Ovary (tissue), 10 donors: ENCODE measurements at places on chromosomes 7 and 10. TPM values are rescaled to one million over a fixed set of nuclear protein-coding genes. Genes with fewer than 3 reads are reported as not detected.

- no peaks in the 10 kb centered on the region for H3K27me3 ChIP-seq
- no peaks in the 10 kb centered on the region for H3K36me3 ChIP-seq
- H3K4me3 ChIP-seq: no peak overlapping the region
- no peaks in the 10 kb centered on the region for H3K4me1 ChIP-seq
- H3K27ac ChIP-seq: no peak overlapping the region
Observed at GRCh38 chr10:35993591-35994515, 351.8 kb upstream of the FZD8 start.

- H3K4me3 ChIP-seq: no peak overlapping the region
- DNase-seq: no peak
- H3K27ac ChIP-seq: no peak overlapping the region
- no peaks in the 10 kb centered on the region for H3K27me3 ChIP-seq
Observed at GRCh38 chr10:110457851-110458250, 39.9 kb upstream of the DUSP5 start.

GRCh38 chr10:51675088-51675487 lies 24.3 kb downstream of the CSTF2T start:
- no peaks in the 10 kb centered on the region for H3K36me3 ChIP-seq
- no peaks in the 10 kb centered on the region for H3K27me3 ChIP-seq
- H3K27ac ChIP-seq: no peak overlapping the region

DNA sequence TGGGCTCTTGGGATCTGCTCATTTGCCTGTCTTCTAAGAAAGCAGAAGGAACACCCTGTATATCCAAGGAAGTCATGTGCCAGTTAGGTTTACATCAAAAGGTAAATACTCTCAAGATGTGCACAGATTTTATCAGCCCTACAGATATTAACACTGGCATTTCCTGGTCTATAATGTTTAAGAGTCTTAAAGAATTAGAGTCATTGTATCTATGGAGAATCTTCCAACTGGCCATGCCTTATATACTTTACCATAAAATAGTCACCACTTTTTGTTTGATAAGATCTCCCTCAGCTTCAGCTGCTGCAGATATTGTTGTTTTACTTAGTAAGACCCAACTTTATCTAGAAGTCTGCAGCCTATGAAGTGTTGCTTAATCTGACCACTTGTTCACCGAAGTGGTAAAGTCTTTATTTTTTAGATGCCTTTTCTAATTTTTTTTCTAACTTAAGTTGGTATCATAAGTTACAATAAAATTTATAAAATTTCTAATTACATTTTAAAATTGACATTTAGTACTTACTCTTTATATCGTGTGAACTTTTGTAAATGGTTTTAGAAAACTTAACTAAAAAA lies 58.5 kb downstream of the CPED1 start:
- H3K4me1 ChIP-seq: peaks cover 3% of the 10 kb centered on the region
- no peaks in the 10 kb centered on the region for H3K27me3 ChIP-seq
- DNase-seq: no peak
- no peaks in the 10 kb centered on the region for H3K36me3 ChIP-seq
- no peak overlapping the region for H3K4me3 ChIP-seq
- peak overlapping the region; percentile 5 for H3K27ac ChIP-seq

GRCh38 chr7:118041251-118041878 lies 142.6 kb upstream of the LSM8 start:
- no peak for DNase-seq
- no peak overlapping the region for H3K27ac ChIP-seq
- H3K27me3 ChIP-seq: no peaks in the 10 kb centered on the region
- no peaks in the 10 kb centered on the region for H3K36me3 ChIP-seq
- no peaks in the 10 kb centered on the region for H3K4me1 ChIP-seq

MYL7 gene
- not detected for total RNA-seq

GRCh38 chr7:39631736-39632308 lies 8.4 kb downstream of the RALA start:
- no peak overlapping the region for H3K27ac ChIP-seq
- no peaks in the 10 kb centered on the region for H3K36me3 ChIP-seq
- DNase-seq: no peak
- no peak overlapping the region for H3K4me3 ChIP-seq

- H3K27ac ChIP-seq: no peak overlapping the region
- DNase-seq: no peak
Observed at GRCh38 chr10:6953271-6953801, 373.3 kb upstream of the PRKCQ start.

GRCh38 chr7:100373261-100373831 lies at the start of gene PILRA:
Gene PILRA (plus strand): TSS chr7:100373487. CDS start chr7:100373657, 170 bp downstream.
- no peak for DNase-seq
- H3K27me3 ChIP-seq: no peaks in the 10 kb centered on the region
- H3K27ac ChIP-seq: no peak within 1 kb of the TSS
- peaks cover 1% of the 10 kb centered on the region for H3K4me1 ChIP-seq
- H3K36me3 ChIP-seq: no peaks in the 10 kb centered on the region

IMMP2L gene
- 32.8 TPM for total RNA-seq

DNA sequence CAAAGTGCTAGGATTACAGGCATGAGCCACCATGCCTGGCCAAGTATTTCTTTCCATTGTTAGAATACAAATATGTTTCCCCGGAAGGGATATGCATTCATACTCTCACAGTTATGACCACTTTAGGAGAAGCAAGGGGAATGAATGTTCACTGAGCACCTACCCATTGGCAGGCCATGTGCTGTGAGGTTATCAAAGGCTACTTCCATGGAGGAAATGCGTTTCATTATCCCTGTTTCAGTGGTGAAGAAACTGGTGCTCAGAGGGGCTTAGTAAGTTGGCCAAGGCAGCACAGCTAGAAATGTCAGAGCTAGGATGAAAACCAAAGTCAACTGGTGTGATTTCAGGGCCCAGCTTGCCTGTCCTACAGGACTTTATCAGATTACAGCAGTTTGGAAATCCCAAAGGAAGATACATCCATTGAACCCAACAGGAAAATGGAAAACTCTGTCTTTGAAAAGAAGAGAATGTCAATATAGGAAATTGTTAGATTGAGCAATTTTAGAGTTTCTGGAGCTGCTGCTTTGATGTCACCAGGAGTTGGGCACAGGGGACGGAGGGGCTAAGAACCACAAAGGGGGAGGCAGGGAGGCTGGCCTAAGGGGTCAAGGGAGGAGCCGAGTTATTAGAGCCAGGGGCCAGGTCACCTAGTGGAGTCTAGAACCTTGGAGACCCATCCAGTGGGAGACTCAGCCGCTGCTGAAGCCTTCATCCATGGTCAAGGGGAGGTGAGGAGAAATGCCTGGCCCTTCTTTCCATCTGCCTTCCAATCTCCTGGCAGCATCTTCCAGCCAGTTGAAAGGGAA lies 319.8 kb downstream of the FRMD4A start:
- H3K4me1 ChIP-seq: no peaks in the 10 kb centered on the region
- no peaks in the 10 kb centered on the region for H3K36me3 ChIP-seq
- no peaks in the 10 kb centered on the region for H3K27me3 ChIP-seq
- no peak overlapping the region for H3K4me3 ChIP-seq
- H3K27ac ChIP-seq: no peak overlapping the region

TAS2R5 gene
- 4.2 TPM for total RNA-seq

DNA sequence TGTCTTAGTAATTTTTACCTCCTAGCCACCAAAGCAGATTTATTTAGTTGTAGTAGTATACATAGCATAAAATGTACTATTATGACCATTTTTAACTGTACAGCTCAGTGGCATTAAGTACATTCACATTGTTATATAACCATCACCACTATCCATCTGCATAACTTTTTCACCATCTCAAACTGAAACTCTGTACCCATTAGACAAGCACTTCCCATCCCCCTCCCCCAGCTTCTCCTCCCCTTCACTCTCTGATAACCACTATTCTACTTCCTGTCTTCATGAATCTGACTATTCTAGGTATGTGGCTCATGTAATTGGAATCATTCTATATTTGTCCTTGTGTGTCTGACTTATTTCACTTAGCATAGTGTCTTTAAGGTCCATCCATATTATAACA lies 71.9 kb downstream of the MRPL32 start:
- peaks cover 3% of the 10 kb centered on the region for H3K4me1 ChIP-seq
- no peak overlapping the region for H3K4me3 ChIP-seq
- no peaks in the 10 kb centered on the region for H3K36me3 ChIP-seq
- H3K27ac ChIP-seq: no peak overlapping the region
- DNase-seq: no peak

DNA sequence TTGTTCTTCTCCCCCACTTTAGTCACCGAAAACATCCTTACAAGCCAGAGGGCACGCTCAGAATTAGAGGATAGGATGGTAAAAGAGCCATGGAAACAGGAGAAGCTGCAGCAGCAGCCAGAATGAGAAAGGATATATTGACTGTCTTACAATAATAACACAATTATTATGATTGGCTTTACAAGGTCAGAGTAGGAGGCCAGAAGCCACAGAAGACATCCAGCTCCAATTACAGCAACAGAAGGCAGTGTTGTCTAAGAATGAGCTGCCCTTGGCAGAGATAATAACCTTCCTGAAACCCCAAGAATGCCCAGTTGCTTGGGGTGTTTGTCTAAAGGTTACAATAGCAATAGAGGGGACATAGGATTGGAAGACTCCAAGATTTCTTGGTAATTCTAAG lies 168.8 kb downstream of the C1GALT1 start:
- DNase-seq: no peak
- H3K4me1 ChIP-seq: no peaks in the 10 kb centered on the region
- no peak overlapping the region for H3K27ac ChIP-seq
- H3K36me3 ChIP-seq: no peaks in the 10 kb centered on the region
